ENCODE measurements at places on chromosomes 11 and 22. TPM values are rescaled to one million over a fixed set of nuclear protein-coding genes. Genes with fewer than 3 reads are reported as not detected.

The IFITM10 gene
- 0.10 TPM for polyA plus RNA-seq

DNA sequence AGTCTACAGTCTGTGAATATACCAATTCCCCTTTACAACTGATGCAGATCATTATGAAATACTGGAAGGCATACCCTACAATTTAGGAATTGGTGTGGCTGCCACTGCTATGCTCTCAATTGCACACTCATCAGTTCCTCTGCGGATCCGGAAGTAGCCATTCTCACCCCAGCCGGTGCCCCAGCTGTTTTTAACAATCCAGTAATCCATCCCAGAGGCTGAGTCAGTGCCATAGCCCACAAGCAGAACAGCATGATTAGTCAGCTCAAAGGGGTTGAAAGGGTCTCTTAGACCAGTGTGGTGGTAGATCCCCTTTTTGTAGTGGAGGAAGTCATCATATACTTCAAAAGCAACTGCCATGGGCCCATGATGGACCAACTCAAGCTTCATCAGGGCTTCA lies 43.6 kb downstream of the CTSC start:
- no peak for DNase-seq

DNA sequence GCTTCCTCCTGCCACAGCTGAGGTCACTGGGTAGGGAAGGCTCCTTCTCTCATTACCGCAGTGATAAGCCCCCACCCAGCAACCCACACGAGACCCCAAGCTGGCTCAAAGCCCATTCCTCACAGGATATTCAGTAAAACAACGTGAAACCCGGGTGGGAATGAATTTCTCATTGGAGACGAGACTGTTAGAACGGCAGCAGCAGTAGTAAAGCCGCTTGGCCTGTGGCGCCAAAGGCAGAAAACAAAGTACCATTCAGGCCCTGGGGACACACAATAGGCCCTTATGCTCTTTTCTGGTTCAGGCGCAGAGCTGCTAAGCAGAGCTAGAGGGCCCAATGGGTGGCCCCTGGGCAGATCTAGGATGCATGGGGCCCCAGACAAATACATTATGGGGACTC lies 45.3 kb downstream of the PC start:
- no peak for DNase-seq

DNA sequence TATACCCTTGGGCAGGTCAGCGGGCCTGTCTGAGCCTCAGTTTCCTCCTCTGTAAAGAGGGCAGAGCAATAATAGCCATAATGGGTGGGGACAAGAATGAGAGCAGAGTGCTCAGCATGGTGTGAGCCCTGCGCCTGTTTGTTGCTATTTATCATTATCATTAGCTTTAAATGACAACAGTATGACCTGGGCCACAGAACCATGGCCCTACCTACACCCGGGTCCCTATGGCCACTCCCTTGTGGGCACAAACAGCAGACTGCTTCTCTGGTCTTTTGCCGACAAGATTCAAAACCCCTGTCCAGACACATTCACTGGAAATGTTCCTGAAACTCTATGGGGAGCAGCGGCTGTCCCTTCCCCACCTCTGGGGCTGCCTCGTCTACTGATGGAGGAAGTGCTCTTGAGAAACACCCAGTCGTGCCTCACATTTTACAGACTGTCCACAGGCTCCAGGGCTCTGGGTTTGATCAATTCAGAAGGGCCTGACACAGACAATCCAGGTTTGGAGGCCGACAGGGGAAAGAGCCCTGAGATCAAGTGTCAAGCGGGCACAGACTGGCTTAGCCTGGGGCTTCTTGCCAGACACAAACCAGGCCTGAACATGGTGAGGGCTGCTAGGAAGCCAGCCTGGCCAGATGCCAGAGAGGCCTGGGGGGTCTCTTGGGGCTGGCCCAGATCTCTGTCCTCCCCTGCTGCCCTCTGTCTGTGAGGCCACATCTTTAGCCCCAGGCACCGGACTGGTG lies 112.5 kb upstream of the CD82 start:
- no peak for DNase-seq

DNA sequence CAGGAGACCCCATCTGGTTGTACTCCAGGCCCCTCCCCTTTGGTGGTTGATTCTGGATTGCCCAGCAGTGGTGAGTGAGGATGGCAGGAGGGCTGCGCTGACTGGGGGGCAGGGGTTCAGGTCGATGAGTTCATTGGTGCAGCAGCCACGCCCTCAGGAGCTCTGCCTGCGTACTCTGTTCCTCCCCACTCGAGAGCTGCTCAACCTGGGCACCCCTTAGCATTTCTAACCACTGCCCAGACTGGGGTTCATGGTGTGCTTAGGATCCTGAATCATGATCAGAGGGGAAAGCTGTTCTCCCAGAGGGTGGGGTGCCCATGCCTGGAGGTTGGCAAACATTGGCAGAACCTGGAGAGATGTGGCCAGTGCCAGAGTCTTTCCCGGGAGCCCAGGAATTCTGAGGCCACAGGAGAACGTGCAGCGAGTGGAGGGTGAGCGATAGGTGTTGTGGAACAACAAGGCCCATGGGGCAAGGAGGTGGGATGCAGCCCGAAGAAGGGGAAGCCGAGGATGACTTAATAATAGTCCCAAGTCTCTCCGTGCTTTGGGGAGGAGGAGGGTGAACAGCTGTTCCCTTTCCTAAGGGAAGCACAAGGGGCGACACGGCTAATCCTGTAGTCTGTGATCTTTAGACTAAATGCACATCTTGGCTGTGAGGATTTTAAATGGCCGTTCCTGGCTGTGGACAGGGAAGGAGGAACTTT lies 75.5 kb downstream of the SCN3B start:
- DNase-seq, result no peak

DNA sequence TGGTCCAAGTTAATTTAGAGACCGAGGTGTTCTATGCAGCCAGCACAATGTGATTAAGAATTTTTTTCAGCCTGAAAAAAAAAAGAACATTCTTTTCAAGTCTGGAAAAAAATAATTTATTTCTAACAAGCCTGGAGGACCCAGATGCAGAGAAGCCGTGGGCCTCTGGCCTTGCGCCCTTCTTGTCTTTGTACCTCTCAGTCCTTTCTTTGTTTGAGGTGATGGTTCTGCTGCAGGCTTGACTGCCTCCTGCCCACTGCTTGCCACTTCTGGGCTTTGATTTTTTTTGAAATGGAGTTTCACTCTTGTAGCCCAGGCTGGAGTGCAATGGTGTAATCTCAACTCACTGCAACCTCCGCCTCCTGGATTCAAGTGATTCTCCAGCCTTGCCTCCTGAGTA lies 7.2 kb upstream of the PTPRJ start:
- DNase-seq, result no peak

The OR4D10 gene
- polyA plus RNA-seq, result not detected

The OMP gene
- 0.18 TPM for polyA plus RNA-seq

The JHY gene
- 13.5 TPM for polyA plus RNA-seq

DNA sequence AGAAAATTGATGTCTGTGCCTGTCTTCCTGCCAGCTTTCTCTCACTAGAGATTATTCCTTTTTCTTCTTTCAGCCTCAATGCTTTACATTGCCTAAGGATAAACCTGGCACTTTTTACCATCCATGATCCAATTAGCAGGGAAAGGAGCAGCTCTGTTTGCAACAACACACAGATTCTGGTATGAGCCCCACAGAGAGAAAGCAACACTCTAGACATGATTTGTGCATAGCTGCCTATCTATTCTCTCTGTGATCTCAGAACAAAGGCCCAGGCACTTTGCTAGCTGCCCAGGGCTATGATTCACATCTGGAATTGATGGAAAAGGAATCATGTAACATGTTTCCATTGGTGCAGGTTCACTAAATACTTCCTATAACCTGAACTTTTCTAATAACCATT lies 685.0 kb downstream of the ETS1 start:
- no peak for DNase-seq

- no peak for DNase-seq
Measured at GRCh38 chr11:110355011-110355744, 58.8 kb upstream of the RDX start.

GRCh38 chr11:128388206-128388815 lies 199.0 kb downstream of the ETS1 start:
- DNase-seq, result no peak

The SAA2 gene
- polyA plus RNA-seq, result not detected

DNA sequence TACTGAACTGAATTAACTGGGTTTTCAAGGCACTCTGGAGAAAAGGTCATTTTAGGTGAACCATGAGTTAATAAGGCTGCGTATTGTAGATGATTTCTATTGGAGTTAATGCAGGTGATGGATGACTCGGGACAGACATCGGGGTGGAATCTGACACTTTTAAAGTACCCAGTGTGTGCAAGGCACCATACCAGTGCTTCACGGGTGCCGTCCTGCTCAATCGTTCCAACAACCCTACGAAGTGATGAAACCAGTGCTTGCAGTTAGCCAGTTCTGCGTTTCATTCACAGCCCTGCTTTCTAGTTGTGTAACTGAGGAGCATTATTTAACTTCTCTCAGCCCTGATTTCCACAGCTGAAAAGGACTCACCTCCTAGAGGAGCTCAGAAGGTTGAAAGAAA lies 216.5 kb downstream of the BARX2 start:
- no peak for DNase-seq

GRCh38 chr11:26706181-26706580 lies 15.7 kb downstream of the SLC5A12 start:
- no peak for DNase-seq

GRCh38 chr22:35218079-35218478 lies 39.2 kb upstream of the HMGXB4 start:
- DNase-seq, result no peak

- no peak for DNase-seq
Measured at GRCh38 chr22:42319386-42319785, 48.9 kb upstream of the TCF20 start.

The CD3E gene
- 1.2 TPM for polyA plus RNA-seq

DNA sequence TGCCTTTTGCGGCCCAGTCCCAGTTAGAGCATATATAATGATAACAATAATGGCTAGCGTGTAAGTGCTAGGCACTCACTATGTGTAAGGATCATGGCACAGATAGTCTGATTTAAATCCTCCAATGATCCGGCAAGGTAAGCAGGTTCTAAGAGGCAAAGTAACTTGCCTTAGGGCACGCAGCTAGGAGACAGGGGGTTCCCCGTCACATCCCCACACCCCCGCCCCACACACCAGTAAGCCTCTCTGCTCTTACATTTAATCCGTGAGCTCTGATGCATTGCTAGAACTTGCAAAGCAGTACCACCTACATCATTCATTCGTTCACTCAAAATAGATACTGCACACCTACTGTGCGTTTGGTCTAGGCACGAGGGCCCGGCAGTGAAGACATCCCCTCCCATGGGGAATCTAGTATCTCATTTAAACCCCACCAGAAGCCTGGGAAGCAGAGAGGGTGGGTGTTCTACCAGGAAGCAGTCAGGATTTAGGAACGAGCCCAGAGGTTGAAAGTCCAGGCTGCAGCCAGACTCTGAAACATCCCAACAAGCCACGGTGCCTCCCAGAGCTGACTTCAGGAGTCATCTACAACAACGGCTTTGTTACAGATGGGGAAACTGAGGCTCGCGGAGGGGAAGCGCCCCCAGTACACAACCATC lies 20.6 kb downstream of the TMPRSS6 start:
- DNase-seq, result no peak

DNA sequence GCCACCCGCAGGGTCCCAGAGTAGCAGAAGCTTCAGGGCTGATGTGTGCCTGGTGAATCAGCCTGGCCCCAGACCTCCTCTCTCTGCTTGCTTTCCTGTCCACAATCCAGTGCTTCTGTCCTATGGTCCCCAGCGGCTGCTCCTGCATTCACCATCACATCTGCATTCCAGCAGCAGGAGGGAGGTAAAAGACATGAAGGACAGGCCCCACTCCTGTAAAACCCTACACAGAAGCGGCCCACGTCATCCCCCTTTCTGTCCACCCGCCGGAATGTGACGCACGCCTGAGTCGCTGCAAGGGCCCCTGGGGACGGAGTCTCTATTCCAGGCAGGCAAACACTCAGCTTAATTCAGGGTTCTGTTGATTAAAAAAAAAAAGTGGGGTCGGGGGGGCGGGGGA lies 58.3 kb downstream of the CDKN1C start:
- DNase-seq, result no peak

The JAML gene
- polyA plus RNA-seq, result 2.6 TPM

The CWC15 gene
- 116 TPM for polyA plus RNA-seq

The PDE3B gene
- polyA plus RNA-seq, result 8.1 TPM

- DNase-seq, result no peak
Measured at GRCh38 chr22:16912281-16912680, 87.1 kb upstream of the XKR3 start.

The MYBPC3 gene
- polyA plus RNA-seq, result 0.11 TPM

The SRPRA gene
- polyA plus RNA-seq, result 79.3 TPM

The IFITM1 gene
- polyA plus RNA-seq, result 37.8 TPM

DNA sequence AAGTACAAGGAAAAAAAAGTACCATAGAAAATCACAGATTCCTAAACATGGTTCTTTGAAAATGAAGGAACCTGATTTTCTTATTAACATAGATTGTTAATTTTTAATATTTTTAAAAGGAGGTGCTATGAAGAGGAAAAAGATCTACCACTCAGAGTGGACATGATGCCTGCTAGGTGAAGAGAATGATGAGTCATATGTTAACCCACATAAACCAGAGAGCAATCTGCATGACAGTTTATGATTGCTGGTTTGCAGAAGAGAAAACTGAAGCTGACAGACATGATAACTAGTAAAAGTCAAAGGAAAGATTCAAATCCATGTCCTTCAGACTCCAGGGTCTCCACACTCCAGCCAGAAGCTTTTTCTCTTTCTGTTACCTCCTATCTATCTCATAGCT lies 1231.7 kb downstream of the LRRC4C start:
- DNase-seq, result no peak

DNA sequence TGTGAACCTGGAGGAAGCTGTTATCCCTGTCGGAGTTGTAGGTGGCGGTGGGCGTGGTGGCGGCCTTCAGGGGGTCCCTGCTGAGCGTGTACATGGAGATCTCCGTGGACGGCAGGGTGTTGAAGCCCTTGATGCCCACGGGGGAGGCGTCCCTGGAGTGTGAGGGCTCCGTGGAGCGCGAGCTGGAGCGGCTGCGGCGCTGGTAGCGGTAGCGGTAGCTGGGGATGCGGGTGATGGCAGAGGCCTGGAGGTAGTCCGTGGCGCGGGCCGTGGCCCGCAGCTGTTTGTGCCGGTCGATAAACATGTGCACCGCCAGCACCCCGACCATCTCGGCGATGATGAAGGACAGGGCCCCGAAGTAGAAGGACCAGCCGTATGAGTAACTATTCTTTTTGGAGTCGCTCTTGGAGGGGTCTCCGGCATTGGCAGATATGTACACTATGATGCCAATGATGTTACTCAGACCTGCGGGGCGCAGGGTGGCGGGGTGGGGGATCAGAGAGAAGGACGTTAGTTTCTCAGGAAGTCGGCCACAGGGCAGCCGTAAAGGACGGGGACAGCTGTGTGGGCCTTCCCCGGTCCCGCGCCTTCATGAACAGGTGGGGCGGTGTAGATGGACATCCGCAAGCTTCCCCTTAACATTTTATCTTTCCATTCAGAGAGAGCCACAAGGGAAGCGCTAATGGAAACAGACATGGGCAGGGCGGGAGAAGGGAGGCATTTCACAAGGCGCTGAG lies 35.6 kb upstream of the EIF3D start:
- no peak for DNase-seq

DNA sequence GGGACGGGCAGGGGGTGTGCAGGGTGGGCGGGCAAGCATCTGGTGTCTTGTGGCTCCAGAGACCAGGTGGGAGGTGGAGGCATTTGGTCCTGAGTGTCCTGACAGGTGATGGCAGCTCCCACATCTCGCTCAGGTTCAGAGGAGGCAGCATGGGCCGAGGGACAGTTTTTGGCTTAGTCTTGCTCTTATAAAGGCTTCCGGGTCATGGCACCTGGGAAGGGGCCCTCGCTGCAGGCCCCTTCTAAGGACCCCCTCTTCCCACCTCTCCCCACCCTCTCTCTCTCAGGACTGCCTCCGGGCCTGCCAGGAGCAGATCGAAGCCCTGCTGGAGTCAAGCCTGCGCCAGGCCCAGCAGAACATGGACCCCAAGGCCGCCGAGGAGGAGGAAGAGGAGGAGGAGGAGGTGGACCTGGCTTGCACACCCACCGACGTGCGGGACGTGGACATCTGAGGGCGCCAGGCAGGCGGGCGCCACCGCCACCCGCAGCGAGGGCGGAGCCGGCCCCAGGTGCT lies 9.9 kb downstream of the CCND1 start:
- no peak for DNase-seq

The UBQLNL gene
- 0.34 TPM for polyA plus RNA-seq
